ENCODE measurements at places on chromosomes 16 and 17. TPM values are rescaled to one million over a fixed set of nuclear protein-coding genes. Genes with fewer than 3 reads are reported as not detected.

DNA sequence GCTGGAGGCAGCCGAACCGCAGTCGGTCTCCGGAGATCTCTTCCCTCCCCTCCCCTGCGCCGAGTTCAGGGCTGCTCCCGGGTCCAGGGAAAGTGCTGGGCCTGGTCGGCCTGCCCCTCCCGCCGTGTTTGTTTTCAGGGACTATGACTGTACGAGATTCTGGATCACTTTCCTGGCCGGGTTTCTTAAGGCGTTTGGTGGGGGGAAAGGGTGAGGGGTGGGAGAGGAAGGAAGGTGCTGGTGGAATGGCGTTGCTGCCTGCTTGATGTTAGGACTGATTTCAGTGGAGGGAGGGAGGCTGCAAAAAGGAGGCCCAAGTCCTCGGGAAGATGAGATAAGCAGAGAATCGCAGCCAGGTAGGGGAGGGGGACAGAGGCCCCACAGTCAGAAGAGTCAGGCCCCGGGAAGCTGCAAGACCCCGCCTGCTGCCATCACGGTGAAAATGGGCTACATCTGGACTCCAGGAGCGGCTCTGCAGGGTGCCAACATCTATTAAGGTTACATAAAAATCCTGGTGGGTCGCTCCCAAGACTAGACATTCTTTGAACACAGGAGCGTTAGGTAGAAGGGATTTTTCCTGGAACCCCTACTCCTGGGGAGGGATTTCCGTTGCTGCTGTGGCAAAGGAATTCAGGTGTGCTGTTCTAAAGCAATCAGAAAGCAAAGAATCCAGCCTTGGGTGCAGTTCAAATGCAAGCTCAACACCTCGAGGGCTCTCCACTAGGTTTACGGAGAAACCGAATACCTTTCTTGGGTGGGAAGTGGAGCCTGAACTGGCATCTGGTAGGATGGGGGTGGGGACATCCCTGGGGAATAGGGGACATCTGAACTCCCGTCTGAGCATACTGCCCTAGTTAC is 1.2 kb downstream of the ARHGAP44 start:
- no peak overlapping the region for H3K27ac ChIP-seq
- H3K4me1 ChIP-seq, result no peaks in the 10 kb centered on the region
- H3K36me3 ChIP-seq, result no peaks in the 10 kb centered on the region
- H3K4me3 ChIP-seq, result peak overlapping the region; percentile 76
- H3K27me3 ChIP-seq, result no peaks in the 10 kb centered on the region

OSGIN1 gene
- total RNA-seq, result 12.3 TPM

ZFHX3 gene
- total RNA-seq, result 15.7 TPM

- no peaks in the 10 kb centered on the region for H3K36me3 ChIP-seq
- H3K27ac ChIP-seq, result no peak overlapping the region
- no peak for DNase-seq
- H3K4me1 ChIP-seq, result no peaks in the 10 kb centered on the region
- no peak overlapping the region for H3K4me3 ChIP-seq
Measured at GRCh38 chr16:68884401-68884800, 41.1 kb downstream of the TANGO6 start.

GAS2L2 gene
- total RNA-seq, result 0.31 TPM

DNA sequence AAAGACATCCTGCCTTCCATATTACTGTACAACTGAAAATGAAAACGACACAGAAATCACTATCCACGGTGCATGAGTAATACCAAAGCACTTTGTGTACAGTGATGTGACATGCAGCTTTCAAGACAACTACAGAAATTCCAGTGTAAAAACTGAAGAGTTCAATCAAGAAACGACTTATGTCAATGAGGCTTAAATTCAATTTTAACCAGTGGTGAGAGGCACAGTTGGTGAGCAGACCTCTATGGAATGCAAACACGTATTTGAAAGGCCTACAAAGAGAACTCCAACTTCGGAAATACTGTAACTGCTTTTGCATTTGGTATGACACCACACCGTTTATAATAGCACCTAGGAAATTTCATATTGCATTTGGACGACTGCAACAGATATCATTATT is 87.6 kb downstream of the USP31 start:
- DNase-seq, result no peak
- no peak overlapping the region for H3K4me3 ChIP-seq
- H3K27me3 ChIP-seq, result no peaks in the 10 kb centered on the region
- H3K4me1 ChIP-seq, result no peaks in the 10 kb centered on the region
- no peaks in the 10 kb centered on the region for H3K36me3 ChIP-seq

GRCh38 chr17:58382108-58382871 is 30.3 kb upstream of the SUPT4H1 start:
- H3K27me3 ChIP-seq, result no peaks in the 10 kb centered on the region
- H3K4me3 ChIP-seq, result no peak overlapping the region
- no peak for DNase-seq
- no peak overlapping the region for H3K27ac ChIP-seq
- H3K4me1 ChIP-seq, result peaks cover 4% of the 10 kb centered on the region

UTS2R gene
- total RNA-seq, result 3.8 TPM

GRCh38 chr17:8939496-8940334 is 25.8 kb downstream of the PIK3R5 start:
- H3K36me3 ChIP-seq, result no peaks in the 10 kb centered on the region
- H3K4me1 ChIP-seq, result no peaks in the 10 kb centered on the region
- no peak overlapping the region for H3K27ac ChIP-seq

DNA sequence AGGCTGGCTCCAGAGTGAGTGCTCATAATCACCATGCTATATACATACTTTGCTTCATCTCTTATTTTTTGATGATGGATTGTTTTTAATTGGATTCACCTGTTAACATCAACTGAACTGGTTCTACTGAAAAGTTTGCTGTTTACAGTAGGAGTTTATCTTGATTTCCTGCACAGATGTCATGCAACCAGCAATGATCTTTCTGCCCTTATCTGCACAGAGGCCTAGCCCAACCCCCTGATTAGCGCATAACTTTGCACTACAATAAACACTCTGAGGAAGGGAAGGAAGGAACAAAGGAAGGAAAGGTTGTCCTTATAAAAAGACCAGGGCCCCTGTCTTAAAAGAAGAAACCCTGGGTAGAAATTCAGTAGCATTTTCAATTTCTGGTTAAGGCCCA is 152.9 kb downstream of the RGS9 start:
- DNase-seq, result no peak
- no peak overlapping the region for H3K4me3 ChIP-seq
- no peaks in the 10 kb centered on the region for H3K36me3 ChIP-seq

SLC35G6 gene
- total RNA-seq, result 1.8 TPM

DNA sequence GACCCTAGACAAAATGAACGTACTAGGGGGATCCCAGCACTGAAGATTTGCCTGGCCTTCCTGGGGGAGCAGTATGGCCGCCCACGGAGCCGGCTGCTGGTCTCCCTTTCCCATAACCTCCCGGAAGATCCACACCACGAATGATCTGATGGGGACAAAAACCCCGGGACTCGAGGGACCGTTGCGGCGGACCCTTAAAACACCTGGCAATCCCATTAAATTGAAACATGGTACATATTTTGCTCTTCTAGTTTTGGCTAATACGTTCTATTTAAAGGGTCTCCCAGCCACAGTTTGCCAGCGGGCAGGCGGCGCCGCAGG is 45.2 kb upstream of the LCMT1 start:
- peaks cover 34% of the 10 kb centered on the region for H3K4me1 ChIP-seq
- H3K4me3 ChIP-seq, result peak overlapping the region; percentile 66
- no peaks in the 10 kb centered on the region for H3K27me3 ChIP-seq
- peak overlapping the region; percentile 83 for H3K27ac ChIP-seq

GRCh38 chr17:58576679-58577367 is 62.4 kb upstream of the MTMR4 start:
- H3K4me3 ChIP-seq, result no peak overlapping the region
- no peaks in the 10 kb centered on the region for H3K4me1 ChIP-seq
- no peak overlapping the region for H3K27ac ChIP-seq
- H3K27me3 ChIP-seq, result no peaks in the 10 kb centered on the region

CLEC19A gene
- not detected for total RNA-seq

DNA sequence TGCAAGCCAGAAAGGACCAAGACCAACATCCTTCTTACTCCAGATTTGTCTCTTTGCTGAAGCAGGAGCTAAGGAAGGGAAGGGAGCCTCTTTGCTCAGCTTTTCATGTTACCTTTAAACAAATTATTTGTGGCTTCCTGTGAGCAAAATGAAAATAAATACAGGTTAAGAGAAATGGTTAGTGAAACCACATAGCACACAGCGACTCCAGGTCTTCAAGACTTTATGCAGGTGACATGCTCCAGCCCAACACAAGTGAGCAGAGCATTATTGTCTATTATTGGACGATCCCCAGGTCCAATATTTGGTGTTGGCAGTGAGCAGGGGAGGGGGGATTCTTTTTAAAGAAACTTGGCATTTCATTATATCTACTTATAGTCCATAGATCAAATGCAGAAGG is 53.3 kb downstream of the SALL1 start:
- H3K4me3 ChIP-seq, result no peak overlapping the region
- DNase-seq, result no peak
- no peak overlapping the region for H3K27ac ChIP-seq
- no peaks in the 10 kb centered on the region for H3K36me3 ChIP-seq
- H3K27me3 ChIP-seq, result no peaks in the 10 kb centered on the region

- H3K27me3 ChIP-seq, result no peaks in the 10 kb centered on the region
- no peaks in the 10 kb centered on the region for H3K36me3 ChIP-seq
- no peak overlapping the region for H3K27ac ChIP-seq
- no peak for DNase-seq
- no peaks in the 10 kb centered on the region for H3K4me1 ChIP-seq
- H3K4me3 ChIP-seq, result no peak overlapping the region
Measured at GRCh38 chr16:35744726-35745125, 2285.3 kb downstream of the TP53TG3F start.

GRCh38 chr17:77140166-77140877 is 447 bp upstream of the SEC14L1 start:
- H3K27me3 ChIP-seq, result no peaks in the 10 kb centered on the region
- peak overlapping the region; percentile 97 for H3K27ac ChIP-seq
- H3K36me3 ChIP-seq, result no peaks in the 10 kb centered on the region
- peaks cover 23% of the 10 kb centered on the region for H3K4me1 ChIP-seq

- H3K4me1 ChIP-seq, result no peaks in the 10 kb centered on the region
- no peak for DNase-seq
- no peaks in the 10 kb centered on the region for H3K36me3 ChIP-seq
- H3K27me3 ChIP-seq, result no peaks in the 10 kb centered on the region
- H3K4me3 ChIP-seq, result no peak overlapping the region
Measured at GRCh38 chr17:50189550-50190292, 11.7 kb downstream of the COL1A1 start.

DNA sequence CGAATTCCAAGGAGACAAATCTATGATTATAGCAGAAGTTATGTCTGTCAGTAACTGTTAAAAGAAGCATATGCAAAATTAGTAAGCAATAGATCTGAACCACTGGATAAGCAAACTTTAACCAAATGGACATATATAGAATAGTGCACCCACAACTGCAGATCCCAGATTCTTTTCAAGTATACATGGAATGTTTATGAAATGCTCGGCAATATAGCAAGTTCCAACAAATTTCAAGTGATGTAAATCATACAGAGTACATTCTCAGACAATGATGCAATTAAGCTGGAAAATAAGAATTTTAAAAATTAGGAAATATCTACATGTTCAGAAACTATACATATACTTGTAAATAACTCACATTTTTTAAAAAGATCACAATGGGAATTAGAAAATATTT is 8.4 kb upstream of the HELZ start:
- no peaks in the 10 kb centered on the region for H3K36me3 ChIP-seq
- H3K27ac ChIP-seq, result no peak overlapping the region
- no peaks in the 10 kb centered on the region for H3K27me3 ChIP-seq
- DNase-seq, result no peak
- H3K4me3 ChIP-seq, result no peak overlapping the region
- peaks cover 5% of the 10 kb centered on the region for H3K4me1 ChIP-seq

CPNE7 gene
- total RNA-seq, result 15.0 TPM

GRCh38 chr16:2235695-2236336 is 428 bp upstream of the DNASE1L2 start:
- no peaks in the 10 kb centered on the region for H3K36me3 ChIP-seq
- H3K4me3 ChIP-seq, result no peak overlapping the region
- no peak for DNase-seq
- peaks cover 9% of the 10 kb centered on the region for H3K4me1 ChIP-seq
- no peaks in the 10 kb centered on the region for H3K27me3 ChIP-seq
- H3K27ac ChIP-seq, result no peak overlapping the region

- H3K4me1 ChIP-seq, result no peaks in the 10 kb centered on the region
- no peaks in the 10 kb centered on the region for H3K36me3 ChIP-seq
- no peak overlapping the region for H3K27ac ChIP-seq
Measured at GRCh38 chr16:62585041-62585545, 548.9 kb upstream of the CDH8 start.

USP31 gene
- total RNA-seq, result 73.6 TPM

DNA sequence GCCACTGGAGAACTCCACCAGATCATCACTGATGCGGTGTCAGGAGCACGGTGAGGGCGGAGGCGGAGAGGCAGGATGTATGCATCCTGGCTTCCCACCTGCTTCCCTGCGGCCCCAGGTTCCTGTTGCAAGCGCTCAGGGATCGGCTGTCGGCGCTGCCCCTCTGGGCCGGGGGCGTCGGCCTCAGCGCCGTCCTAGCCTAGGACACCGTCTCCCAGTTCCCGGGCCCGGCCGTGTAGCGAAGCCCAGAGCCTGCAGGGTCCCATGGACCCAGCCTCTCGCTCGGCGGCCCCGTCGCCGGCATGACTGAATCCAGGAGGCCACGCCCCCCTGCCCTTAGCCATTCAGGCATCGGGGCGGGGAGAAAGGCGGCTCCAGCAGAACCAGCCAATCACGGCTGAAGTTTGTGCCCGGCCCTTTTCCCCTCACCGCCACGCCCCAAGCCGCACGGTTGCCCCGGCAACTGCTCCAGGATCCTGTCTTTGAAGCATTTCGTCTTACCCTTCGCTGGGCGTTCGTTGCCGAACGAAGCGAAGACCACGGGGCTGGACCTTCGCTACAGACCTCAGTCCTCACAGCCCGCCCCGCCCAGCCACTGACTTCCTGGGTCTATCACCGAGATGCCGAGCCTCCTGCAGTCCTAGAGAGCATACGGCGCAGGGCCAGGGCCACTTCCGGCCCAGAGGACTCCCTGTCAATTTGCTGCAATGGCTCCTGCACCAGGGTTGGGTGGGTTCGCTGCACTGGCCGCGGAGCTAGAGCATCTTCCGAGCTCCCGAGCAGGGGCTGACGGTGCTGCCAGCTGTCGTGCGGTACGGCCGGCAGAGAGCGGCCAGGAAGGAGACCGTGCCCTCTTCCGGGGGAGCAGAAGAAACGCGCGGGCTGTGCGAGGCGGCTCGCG is 10.6 kb upstream of the ZNF213 start:
- peaks cover 14% of the 10 kb centered on the region for H3K4me1 ChIP-seq
- peak overlapping the region; percentile 32 for H3K27ac ChIP-seq
- DNase-seq, result peak; percentile 99

DNA sequence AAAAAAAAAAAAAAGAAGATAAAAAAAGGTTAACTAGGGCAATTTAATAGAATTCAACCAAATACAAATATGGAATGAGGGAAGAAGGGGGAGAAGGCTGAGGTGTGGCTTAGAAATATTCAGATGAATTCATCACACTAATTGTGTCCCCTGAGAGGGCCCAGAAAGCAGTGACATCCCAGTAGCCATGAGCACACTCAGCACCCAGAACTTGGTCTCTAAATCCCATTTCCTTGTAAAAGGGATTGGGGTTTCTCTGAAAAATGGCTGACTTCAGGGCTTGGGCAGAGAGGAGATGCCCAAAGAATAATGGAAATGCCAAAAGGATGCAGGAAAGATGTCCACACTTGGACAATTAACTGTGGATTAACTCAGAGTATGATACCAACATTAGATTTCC is 4.0 kb upstream of the ASPSCR1 start:
- H3K36me3 ChIP-seq, result no peaks in the 10 kb centered on the region
- H3K27me3 ChIP-seq, result no peaks in the 10 kb centered on the region
- peaks cover 8% of the 10 kb centered on the region for H3K4me1 ChIP-seq
- no peak overlapping the region for H3K27ac ChIP-seq

GRCh38 chr17:1617620-1618174 is 10.9 kb downstream of the SLC43A2 start:
- H3K27ac ChIP-seq, result no peak overlapping the region
- H3K27me3 ChIP-seq, result no peaks in the 10 kb centered on the region

- no peaks in the 10 kb centered on the region for H3K36me3 ChIP-seq
- H3K4me1 ChIP-seq, result no peaks in the 10 kb centered on the region
- no peak for DNase-seq
Measured at GRCh38 chr17:31309556-31309955, 4.3 kb downstream of the EVI2B start.
